ENCODE measurements at places on chromosomes 2 and 18. TPM values are rescaled to one million over a fixed set of nuclear protein-coding genes. Genes with fewer than 3 reads are reported as not detected.

- no peak for DNase-seq
- H3K27ac ChIP-seq: peak overlapping the region; percentile 40
- H3K4me1 ChIP-seq: peaks cover 40% of the 10 kb centered on the region
These were observed 329.0 kb downstream of the PTPRM start for GRCh38 chr18:7896161-7896560.

DNA sequence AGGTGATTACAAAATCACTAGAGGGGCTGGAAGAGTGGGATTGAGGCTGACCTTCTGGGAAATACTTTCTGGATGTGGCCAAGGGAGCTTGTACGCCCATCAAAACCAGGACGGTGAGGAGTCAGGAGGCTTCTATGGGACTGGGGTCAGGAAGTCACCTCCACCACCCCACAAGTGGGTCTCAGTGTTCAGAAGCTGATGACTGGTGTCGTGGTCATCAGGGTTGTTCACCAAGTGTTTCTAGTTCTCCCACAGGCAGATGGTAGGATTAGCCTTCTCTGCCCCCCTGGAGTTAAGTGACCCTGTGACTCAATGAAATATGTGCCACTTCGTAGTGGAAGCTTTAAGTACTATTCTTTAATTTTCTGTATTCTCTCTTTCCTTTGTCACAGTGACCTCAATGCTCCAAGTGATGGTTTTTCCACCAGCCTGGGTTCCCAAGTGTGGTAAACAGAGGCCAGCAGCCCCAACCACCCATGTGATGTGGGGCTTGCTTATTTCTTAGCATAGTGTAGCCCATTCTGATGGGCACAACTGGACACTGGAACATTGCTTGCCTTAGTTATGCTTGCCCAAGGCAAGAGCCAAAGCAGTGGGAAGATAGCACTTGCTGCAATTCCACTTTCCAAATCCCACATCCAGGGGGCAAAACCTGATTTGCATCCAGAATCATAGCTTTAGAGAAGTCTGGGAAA lies 258.8 kb downstream of the CYP26B1 start:
- no peaks in the 10 kb centered on the region for H3K27me3 ChIP-seq
- no peak overlapping the region for H3K27ac ChIP-seq
- no peaks in the 10 kb centered on the region for H3K4me1 ChIP-seq
- no peak for DNase-seq
- H3K4me3 ChIP-seq: no peak overlapping the region
- H3K36me3 ChIP-seq: no peaks in the 10 kb centered on the region

DNA sequence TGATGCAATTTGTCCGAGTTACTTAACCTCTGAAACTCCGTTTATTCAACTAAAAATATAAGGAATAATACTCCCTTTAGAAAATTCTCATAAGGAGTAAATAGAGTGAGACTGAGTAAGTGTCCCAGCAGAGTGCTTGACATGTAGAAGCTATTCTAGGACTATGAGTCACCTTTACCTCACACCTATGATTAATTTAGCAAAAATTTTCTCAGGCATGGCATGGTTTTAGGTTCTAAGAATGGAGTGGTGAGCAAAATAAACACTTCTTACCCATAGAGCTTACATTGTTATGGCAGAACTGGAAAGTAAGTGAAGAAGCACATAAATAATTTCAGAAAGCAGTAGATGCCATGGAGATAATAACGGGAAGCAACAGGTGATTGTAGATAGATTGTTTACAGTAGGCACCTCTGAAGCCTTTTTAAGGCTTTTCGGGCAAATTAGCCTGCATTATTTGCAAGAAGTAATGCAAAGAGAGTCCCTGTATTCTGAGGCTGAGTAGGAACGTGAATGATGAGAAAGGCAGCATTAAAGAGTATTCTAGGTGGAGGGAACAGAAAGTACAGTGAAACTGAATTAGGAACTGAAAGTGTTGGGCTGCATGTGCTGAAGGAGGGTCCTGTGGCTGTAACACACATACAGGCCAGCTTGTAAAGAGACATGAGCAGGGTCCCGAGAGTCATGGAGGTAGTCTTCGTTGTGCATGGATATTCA lies 209.2 kb downstream of the ZNF407 start:
- H3K36me3 ChIP-seq: no peaks in the 10 kb centered on the region
- no peaks in the 10 kb centered on the region for H3K4me1 ChIP-seq
- no peaks in the 10 kb centered on the region for H3K27me3 ChIP-seq
- no peak overlapping the region for H3K4me3 ChIP-seq
- no peak for DNase-seq

Gene ATP6V1C2
- total RNA-seq: 0.11 TPM

Gene IKZF2
- total RNA-seq: 29.3 TPM

All from neural progenitor cell (in vitro differentiated cells).